ENCODE measurements at places on chromosomes 1 and 21.

- no peak for DNase-seq
These were observed 41.9 kb downstream of the CHML start for GRCh38 chr1:241598249-241598648.

DNA sequence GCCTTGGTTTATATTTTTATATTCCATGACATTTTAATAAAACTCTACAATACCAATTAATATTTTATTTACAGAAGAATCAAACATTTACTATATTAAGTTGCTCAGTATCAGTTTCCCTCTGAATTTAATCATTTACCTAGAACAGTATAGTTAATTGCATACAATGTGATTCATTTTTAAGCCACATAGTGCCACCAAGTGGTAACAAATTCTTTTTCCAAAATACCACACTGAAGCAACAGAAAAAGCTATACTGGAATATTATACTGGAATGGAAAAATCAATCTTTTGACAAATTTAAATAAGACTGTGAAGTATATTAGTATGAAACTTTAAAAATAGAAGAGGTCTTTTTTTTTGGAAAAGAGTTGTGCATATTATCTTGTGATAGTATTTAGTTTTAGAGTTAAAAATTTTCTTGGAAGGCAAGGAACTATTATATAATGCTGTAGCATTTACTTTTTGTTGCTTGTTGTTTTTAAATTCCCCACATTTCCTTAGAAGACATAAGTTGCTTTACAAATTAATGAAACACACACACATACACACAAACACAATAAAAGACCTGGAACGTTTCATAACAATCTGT lies 57.3 kb downstream of the ZNF644 start:
- no peak for DNase-seq

DNA sequence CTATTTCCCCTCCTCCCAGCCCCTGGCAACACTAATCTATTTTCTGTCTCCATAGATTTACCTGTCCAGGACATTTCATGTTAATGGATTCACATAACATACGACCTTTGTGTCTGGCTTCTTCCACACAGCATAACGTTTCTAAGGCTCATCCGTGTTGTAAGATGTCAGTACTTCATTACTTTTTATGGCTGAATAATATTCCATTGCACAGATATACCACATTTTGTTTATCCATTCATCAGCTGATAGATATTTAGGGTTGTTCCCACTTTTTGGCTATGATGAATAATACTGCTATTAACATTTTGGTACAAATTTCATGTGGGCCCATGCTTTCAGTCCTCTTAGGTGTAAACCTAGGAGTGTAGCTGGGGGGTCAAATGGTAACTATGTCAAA lies 38.2 kb downstream of the GLIS1 start:
- DNase-seq = no peak

- DNase-seq = peak; percentile 8
These were observed 56.3 kb downstream of the WNT9A start for GRCh38 chr1:227891223-227891954.

GRCh38 chr1:162942916-162943559 lies 82.1 kb upstream of the CCDC190 start:
- no peak for DNase-seq

DNA sequence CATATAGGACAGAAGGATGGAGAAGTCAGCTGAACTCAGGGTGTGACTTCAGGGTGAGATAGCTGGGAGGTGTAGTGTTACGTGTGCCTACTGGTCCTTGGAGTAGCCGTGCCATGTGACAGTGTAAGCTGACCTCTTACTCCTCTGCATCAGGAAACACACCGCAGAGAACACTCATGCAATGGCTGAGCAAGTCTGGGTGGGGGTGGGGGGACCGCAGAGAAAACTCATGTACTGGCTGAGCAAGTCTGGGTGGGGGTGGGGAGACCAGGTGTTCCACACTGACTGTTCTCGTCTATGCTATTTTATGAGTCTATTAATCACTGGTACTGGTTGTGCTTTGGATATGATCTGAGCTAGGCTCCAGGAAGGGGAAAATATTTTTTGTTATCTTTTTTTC lies 233.1 kb downstream of the PAPPA2 start:
- DNase-seq = no peak

DNA sequence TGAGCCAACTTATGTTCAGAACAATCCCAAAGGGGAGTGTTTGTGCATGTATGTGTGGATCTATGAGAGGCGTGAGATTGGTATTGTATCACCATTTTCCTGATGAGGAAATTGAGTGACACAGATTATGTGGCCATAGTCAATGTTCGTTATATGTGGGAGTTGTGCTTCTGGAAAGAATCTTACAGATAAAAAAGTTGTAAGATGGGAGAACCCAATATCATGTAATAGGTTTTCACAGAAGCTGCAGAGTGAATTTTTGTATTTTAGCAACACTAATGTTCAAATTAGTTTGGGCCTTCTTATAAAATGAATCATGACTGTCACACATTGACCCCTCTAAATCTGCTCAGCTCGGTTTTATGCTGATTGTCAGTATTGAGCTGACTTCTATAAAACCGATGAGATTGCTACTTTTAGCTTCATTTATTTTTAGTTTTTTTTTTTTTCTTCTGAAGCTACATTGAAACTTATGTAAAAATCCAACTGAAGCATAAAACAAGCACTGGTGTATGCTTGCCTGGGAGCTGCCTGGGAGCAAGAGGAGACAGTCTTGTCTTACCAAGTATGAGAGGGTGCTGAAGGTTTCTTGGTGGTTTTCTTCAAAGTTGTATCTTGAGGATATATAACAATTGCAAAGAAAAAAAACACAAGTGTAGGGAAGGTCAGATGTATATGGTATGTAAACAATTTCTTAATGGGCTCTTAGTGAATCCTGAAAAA lies 4.1 kb downstream of the RWDD3 start:
- DNase-seq = no peak

GRCh38 chr1:28045777-28046176 lies 42.6 kb downstream of the EYA3 start:
- no peak for DNase-seq

DNA sequence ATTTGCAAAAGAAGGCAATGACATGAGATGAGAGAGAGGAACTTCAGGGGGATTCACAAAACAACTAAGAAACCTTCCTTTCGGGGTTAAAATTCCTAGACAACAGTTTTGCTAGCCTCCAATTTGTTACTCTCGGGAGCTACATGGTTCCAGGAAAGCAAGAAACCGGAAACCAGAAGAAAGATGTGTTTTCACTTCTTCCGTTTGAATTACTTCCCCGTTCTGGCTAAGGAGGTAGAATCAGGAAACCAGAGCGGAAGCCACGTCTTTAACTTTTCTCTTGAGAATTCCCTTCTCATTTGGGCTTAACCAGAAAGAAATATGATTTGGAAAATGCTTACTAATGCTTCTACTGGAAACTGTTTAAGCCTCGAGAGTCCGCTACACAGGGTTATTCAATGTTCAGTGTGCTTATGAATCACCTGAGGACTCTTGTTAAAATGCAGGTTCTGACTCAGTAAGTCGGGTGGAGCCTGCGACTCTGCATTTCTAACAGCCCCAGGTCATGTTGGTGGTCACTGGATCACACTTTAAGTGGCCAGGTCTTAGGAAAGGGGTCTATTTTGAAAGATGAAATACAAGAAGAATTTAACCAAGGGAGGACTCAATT lies 43.5 kb upstream of the MCOLN3 start:
- DNase-seq = no peak

GRCh38 chr1:100624886-100625610 lies 87.1 kb downstream of the GPR88 start:
- no peak for DNase-seq

GRCh38 chr1:29388884-29389283 lies 152.6 kb downstream of the PTPRU start:
- no peak for DNase-seq

DNA sequence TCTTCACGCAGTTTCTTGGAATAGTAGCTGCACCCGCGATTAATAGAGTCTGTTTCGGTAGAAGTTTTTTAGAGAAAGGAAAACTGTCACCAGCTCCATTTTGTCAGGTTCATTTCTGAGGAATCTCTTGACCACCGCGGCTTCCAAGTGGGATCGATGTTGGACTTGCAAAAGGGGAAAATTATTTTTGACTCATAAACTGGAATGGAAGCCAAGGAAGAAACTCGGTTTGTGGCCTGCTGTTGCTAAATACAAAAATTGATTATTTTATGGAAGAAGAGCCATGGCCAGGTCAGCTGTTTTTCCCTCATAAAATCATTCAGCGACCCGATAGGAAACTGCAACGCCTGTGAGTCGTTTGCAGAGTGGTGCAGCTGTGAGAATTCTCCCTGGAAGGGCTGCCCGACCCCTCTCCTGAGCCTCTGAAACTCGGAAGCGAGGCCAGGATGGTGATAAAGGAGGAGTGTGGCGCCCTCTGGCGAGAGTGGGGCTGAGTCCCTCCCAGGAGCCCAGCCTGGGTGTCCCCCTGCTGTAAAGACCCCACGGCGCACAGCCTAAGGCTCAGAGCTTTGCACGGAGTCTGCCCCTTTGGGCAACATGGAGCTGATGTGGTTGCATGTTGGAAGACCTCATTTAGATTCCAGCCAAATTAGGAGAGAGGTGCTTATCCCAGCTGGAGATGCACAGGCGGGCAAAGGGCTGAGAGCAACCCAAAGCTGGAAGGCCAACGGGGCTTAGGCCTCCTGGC lies 83.6 kb upstream of the SLC25A33 start:
- DNase-seq = peak; percentile 67

DNA sequence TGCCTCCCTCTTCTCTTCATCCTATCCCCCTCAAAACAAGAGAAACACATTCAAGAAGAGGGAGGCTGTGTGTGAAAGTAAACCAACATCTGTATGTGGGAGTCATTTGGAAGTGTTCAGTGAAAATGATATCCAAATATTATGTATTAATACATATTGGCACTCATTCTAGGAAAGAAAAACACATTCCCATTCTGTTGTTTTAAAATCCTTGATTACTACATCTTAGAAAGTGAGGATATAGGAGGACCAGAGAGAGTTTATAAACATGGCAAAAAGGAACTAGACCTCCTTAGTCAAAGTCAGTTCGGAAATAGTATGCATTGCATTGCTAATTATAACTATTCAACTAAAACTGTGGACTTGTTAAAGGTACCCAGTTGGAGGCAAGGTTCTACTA lies 786.6 kb downstream of the ADGRL2 start:
- DNase-seq = no peak

GRCh38 chr1:246750752-246751151 lies 26.5 kb downstream of the SCCPDH start:
- DNase-seq = no peak

DNA sequence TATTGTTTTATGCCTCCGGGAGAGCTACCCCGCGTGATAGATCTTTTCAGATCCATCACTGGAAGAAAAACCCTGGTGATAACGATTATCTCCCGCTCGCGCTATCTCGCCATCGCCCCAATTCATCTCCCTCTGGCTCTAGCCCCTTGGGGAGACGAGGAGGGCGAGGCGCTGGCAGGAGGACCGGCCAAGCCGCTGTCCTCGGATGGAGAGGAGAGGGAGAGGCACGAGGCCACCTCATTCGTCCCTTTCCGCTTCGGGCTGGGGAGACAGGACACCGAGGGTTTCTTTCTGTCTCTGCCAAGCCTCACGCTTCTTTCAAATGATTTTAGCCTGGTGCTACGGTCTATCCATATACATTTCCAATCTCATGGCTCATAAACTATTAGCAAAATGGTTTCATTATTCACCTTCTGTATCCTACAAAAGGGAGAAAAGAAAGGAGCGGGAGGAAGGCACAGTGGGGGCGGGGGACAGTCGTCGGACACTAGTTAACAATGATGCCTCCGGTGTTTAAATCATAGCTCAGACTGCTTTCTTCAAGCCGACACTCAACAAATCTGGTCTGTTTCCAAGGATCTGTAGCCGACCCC lies 415.0 kb upstream of the ESRRG start:
- DNase-seq = no peak

- no peak for DNase-seq
These were observed 15.7 kb downstream of the ATPAF1 start for GRCh38 chr1:46652321-46653100.

- no peak for DNase-seq
These were observed 156.5 kb upstream of the UBE2U start for GRCh38 chr1:64046891-64047290.

GRCh38 chr1:147562819-147563218 lies 21.5 kb downstream of the BCL9 start:
- DNase-seq = no peak

DNA sequence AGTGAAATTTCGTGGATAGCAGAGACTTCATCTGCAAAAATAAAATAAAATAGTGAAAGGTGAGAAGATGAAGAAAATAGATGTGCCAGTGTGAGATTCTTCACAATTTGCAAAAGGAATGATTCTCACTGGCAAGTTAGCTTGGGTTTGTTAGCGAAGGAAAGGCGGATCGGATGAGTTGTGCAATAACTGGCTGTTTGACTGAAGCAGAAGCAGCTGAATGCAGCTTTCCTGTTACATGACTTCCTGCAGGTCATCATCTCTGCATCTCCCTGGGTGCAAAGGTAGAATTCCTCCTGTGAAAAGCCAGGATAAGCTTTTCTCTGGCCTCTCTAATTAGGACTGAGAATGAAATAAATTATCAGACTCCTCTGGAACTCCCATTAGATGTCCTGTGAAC lies 263.1 kb upstream of the CHRM3 start:
- no peak for DNase-seq

- DNase-seq = no peak
These were observed 85.4 kb downstream of the CCDC185 start for GRCh38 chr1:223478606-223479005.

DNA sequence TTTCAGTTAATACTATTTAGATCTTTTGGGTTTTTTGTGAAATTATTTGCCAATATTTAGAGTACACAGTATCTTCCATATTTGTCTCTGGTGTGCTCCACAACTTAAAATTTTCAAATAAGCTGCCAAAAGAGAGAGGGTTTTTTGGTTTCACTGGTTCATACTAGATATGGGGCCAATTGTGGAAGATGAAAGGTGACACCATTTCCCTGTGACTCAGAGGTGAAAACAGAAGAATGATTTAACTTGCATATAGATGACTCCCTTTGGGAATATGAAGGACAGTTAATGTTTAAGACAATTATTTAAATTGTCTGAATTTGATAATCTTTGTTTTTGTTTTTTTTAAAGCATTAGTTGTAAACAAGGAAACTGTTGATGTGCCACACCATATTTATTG lies 37.5 kb downstream of the IVNS1ABP start:
- no peak for DNase-seq

- DNase-seq = no peak
These were observed 552.6 kb downstream of the MRPL39 start for GRCh38 chr21:25054689-25055088.

- no peak for DNase-seq
These were observed 176.5 kb upstream of the HOOK1 start for GRCh38 chr1:59638231-59638711.

DNA sequence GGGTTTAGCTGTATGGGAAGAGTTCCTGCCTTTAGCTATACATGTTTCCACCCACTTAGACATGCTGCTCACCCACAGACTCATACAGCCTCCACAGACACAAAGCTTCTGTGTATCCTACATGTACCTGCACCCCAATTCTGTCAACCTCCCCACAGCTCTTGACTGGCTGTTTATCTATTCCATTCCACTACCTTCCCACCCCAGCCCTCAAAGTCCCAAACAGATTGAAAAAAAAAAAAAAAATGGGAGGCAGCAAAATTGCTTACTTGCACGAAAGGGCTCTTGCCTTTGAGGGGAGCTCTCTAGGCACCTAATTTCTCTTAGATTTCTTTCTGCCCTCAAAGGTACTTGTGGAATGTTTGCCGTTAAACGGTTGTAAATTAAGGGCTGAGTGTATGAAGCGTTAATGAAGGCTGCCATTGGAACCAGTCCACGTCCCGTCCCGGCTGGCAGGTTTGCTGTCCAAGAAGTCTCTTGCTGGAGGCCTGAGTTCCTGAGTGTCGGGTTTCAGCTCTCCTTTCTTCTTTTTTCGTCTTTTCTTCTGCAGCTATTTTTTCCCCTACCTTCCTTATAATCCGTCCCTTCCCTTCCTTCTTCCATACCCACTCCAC lies 43.6 kb downstream of the PBX1 start:
- no peak for DNase-seq

Data from activated naive CD4-positive, alpha-beta T cell treated with anti-CD3 and anti-CD28 coated beads, Interleukin-2, amount 50 U/mL, for 16 hours (primary cell).